T-helper 22 cell (primary cell): ENCODE measurements at places on chromosomes 7 and 10.

- no peak for DNase-seq
Measured at GRCh38 chr7:77498659-77499379, 38.3 kb upstream of the PTPN12 start.

DNA sequence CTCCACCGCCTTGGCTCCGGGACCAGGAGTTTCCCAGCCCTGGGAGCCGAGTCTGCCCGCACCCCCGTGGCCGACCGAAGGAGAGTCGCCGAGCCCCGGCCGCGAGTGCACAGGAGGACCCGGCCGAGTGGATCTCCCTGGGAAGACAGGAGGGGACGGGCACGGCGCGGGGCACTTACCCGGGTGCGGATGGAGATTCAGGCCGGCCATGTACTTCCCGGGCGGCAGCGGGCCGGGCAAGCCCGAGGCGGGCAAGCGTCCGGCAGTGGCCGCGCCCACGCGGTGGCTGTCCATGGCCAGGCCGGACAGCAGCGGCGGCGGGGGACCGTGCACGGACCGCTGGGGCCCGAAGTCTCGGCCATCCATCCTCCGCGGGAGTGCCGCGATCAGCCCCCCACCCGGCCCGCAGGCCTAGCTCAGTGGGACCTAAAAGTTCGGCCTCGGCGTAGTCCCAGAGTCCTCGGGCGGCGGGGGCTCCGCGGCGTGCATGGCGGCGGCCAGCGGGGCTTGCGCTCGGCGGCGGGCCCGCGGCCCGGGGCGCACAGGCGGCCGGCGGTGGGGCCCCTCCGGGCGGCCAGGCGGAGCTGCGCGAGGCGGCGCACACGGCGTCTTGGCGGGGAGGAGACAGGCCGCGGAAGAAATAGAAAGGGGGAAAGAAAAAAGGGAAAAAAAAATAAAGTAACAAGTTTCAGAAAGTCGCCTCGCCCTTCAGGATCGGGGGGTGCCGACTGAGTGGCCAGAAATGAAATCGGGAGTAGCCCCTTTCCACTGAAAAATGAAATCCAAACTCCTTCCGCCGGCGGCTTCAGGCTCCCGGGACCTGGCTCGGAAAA lies 2.5 kb downstream of the TNRC18 start:
- no peak for DNase-seq

DNA sequence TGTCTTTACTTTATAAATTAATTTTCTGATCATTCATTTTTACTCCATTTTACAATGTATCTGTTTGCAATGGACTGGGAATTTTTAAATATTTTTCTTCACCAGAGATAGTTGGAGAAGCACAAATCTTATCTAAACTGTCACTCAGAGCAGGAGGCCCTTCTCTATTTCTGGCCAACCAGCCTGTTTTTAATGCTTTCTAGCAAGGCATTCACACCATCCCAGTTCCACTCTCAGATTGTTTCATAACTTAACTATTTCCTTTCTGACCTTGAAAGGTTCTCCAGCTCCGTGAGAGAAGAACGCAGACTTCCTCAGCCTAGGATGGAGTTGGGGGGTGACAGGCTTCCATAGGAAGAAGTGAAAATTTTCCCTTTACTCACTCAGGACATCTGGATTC lies 155.8 kb downstream of the SKIDA1 start:
- DNase-seq, result no peak

GRCh38 chr7:155208681-155209477 lies 88.8 kb upstream of the INSIG1 start:
- DNase-seq, result no peak

DNA sequence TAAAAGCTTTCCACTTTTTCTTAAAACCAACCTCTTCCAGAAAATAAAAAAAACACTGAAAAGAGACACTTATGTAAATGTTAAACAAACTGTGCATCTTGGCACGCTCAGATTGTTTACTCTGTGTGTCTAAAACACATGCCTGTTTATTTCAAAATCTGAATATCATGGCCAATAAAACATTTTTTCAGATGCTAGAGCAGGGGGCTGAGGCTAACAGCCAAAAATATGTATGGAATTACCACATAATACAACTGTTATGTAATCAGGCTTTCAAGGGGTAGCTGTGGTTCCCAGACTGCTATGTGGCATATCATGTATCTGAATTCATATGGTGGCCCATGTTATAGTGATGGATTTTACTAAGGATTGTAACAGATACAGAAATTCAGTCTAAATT lies 130.4 kb downstream of the HIBADH start:
- no peak for DNase-seq

GRCh38 chr10:14820010-14820774 lies 17.6 kb downstream of the CDNF start:
- no peak for DNase-seq

GRCh38 chr7:77245015-77245755 lies 45.6 kb upstream of the FGL2 start:
- DNase-seq, result no peak

GRCh38 chr7:141593134-141593533 lies 41.9 kb downstream of the AGK start:
- DNase-seq, result no peak

- no peak for DNase-seq
Measured at GRCh38 chr10:47060356-47060755, 149.1 kb downstream of the PTPN20 start.

- no peak for DNase-seq
Measured at GRCh38 chr7:44801890-44802289, 5.4 kb downstream of the PPIA start.

GRCh38 chr10:129882291-129883010 lies 81.6 kb downstream of the EBF3 start:
- no peak for DNase-seq

DNA sequence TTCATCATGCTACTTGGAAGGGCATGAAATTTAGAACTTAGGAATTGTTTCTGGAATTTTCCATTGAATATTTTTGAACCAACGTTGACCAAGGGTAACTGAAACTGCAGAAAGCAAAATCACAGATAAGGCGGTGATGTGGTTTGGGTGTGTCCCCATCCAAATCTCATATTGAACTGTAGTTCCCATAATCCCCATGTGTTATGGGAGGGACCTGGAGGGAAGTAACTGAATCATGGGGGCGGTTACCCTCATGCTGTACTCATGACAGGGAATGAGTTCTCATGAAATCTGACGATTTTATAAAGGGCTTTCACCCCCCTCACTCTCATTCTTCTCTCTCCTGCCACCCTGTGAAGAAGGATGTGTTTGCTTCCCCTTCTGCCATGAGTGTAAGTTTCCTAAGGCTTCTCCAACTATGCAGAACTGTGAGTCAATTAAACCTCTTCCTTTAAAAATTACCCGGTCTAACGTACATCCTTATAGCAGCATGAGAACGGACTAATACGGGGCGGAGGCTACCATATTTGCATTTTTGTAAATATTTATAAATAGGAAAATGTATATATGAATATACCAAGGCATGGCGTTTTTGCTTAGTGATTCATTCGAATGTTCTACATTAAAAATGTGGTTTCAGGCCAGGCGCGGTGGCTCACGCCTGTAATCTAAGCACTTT lies 12.4 kb downstream of the NMT2 start:
- no peak for DNase-seq

- no peak for DNase-seq
Measured at GRCh38 chr10:55233505-55233904, 432.5 kb upstream of the PCDH15 start.

DNA sequence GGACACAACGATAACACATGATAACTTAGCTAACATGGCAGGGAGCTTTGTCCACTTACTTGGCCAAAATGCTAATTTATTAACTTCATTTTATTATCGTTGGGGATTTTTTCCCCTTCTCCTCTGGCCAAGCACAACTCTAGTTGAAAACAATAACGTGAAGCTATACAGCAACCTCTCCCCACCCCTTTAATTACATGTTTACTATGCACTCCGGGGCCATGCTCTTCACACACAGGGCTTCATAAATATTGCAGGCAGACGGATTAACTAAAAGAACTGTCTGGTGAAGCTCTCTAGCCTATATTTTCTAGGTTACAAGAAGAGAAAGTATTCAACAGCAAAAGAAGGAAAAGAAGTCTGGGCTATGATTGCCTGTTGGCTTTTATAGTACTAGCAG lies 51.7 kb downstream of the XRCC2 start:
- no peak for DNase-seq

DNA sequence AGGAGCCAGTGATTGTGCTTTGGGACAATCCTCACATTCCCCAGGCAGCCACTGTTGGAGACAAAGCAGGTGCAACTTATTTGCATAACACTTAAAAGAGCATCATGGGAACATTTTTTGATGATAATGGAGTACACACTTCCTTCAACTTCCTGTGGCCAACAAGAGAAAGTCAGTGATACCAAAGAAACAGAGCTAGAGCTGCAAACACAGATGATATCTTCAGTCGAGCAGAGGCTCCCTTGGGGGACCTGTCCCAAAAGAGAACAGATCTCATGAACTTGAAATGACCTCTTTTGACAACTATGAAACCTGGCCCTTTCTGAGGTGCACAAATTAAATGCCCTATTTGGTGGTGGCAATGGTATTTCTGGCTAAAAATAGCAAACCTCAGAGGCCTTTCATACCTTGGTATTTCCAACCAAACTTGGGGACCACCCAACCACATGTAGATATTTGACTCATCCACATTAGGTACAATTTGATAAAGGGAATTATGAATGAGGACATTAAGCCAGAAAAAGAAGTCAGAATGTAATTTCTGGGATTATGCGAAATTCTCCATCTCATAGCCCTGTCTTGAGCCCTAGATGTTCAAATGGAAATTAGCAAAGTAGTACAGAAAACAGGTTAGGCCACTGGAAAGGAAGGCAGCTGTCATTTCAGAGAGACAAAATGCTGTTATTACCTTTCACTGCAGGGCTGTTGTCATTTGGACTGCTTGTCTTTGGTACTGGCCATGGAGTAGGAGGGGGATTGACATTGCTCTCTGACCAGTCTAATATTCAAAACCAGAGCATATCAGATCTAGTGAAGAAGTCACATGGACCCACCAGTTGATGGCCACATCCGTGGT lies 146.2 kb downstream of the ICA1 start:
- DNase-seq, result no peak
